ENCODE measurements at places on chromosomes 1 and 21.

- DNase-seq: no peak
These were observed 72.0 kb downstream of the MIS18A start for GRCh38 chr21:32206631-32207405.

- peak; percentile 39 for DNase-seq
These were observed 280.7 kb downstream of the LMX1A start for GRCh38 chr1:165075725-165076370.

- no peak for DNase-seq
These were observed 8.8 kb upstream of the GBP6 start for GRCh38 chr1:89355056-89355455.

DNA sequence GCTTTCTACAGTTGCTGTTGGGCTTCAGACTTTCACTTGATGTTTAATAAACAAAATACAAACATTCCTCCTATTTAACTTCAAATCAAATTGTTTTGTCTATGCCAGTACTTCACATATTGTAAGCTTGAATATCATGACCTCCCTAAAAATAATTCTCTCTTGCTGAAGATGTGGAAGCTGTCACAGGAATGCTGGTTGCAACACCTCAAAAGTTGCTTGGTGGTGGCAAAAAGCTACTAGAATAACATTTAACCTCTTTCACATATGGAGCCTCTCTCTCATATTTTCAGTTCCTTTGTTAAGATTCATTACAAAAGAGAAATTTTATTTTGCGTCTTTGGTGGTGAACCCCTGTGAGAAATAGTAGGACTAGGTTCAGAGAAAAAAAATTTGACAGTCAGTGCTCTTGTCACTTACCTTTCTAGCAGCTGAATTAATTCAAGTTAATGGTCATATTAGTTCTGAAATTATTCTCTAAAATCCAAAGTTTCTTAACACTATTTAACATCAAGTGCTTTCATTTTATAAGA lies 25.5 kb upstream of the F13B start:
- DNase-seq: no peak

DNA sequence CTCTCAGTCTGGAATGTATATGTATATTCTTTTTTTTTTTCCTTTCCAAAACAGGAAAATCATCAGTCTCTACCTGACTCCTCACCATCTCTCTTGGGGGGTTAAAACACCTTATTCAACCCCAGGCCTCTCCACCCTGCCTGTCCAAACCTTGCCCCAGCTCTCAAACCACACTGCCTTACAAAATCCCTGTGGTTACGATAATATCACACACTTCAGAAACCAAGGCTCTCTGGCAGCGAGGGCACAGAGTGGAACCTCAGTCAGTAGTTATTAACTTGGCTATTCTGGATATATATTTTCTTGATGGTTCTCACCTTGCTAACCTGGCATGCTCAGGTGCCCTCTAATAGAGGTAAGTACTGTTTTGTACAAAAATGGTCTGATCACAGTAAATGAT lies 24.7 kb downstream of the KIAA0040 start:
- DNase-seq: no peak

DNA sequence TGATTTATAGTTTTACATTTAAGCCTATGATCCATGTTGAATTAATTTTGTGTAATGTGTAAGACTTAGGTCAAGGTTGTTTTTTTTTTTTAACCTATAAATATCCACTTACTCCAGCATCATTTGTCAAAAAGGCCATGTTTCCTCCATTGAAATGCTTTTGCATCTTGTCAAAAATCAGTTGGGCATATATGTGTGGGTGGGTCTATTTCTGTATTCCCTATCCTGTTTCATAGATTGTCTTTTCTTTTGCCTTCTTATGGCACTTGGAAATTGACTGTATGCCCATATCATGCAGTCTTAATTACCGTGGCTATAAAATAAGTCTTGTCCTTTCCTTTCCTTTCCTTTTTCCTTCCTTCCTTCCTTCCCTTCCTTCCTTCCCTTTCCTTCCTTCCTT lies 138.2 kb downstream of the PRDM2 start:
- no peak for DNase-seq

DNA sequence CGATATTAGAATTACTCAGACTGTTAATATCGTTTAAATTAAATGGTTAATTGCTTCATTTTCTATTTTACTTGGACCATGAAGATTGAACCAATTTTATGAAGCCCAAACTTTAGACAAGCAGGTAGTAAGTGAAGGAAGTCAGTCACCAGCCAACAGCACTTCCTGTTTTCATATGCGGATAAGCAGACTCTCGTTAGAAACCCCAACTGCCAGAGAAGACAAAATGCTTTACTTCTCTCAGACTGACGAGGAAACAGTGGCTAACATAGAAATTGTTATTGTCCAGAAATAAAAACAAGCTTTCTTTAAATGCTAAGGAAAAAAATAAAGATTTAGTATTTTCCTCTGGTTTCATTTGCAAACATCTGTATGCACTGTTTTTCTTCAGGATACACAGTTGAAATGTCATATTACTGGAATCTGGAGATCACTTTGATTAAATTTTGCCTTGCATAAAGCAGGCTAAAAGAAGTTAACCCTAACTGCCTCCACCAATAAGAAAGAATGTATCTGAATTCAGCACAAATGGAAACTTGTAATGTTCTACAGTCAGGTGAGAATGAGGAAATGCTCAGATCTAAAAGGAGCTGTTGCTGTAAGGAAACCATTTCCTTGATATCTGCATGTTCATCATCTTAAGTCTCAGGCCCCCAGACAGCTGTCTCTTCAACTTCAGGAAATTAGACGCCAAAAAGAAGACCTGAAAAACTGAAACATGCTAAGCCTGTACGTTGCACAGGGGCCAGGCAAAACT lies 129.8 kb upstream of the SAMSN1 start:
- DNase-seq: peak; percentile 80

GRCh38 chr1:111272081-111272480 lies 18.6 kb upstream of the CHIA start:
- no peak for DNase-seq

DNA sequence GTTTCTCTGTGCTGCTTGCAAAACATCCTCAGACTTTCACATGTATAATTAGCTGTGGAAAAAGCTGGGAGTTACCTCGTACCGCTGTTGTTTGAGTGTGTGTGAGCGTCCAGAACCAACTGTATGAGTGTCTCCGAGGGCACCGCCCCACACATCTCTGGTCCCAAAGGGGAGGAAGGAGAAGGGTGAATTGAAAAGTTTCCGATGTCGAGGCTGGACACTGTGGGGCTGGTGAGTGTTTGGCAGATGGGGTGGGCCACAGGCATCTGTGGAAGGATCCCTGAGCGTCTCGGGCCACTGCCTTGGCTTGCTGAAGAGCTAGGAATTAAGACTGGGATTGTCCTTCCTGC lies 1.2 kb downstream of the ATP2B4 start:
- no peak for DNase-seq

DNA sequence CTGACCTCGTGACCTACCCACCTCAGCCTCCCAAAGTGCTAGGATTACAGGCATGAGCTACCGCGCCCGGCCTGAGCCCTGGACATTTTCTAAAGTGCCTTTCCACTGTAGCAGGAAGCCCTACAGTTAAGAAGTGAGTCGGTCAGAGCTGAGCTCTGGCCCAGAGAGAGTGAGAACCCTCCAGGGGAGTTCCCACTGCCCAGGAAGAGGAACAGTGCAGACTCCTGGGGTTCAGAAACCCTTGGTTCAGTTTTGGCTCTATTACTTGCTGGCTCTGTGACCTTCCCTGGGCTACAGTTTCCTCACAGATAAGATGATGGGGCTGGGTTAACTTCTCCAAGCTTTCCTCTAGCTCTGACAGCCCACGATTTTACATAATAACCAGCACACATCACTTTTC lies 20.9 kb downstream of the SLC9A1 start:
- DNase-seq: no peak

- peak; percentile 57 for DNase-seq
These were observed 69.6 kb downstream of the CD34 start for GRCh38 chr1:207841293-207841692.

DNA sequence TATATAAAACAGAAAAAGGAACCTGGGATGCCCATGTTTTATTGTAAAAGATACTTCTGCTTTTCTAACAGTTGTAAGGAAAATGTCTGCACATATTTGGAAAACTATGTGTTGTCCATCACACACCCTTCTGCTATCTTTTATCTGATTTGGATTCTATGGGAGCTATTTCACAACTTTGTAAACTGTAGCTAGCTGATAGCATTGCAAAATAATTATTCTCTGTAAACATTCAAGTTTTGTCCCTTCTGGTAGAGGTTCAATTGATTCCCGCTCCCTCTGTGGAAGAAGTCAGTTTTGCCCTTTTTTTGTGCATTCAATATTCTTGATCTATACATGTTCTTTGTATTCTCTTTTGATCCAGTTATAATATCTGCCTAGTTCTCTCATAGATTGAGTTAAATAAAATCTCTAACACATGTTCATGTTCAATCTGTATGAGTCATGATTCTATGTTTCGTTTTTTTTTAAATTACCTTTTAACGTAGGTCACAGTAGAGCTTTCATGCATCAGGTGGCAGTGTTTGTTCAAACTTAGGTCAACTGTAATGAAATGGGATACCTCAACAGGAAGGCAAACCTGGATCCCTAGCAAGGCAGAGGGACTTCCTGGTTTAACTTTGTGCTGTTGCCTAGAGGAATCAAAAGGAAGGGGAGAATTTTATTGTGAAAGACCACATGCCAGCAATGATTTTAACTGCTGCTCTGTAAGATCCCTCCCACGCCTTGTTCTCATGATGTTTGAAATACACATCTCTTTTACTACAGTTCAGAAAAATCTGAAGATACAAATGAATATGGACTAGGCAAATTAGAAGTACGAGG lies 26.0 kb upstream of the BCL9 start:
- DNase-seq: peak; percentile 33

GRCh38 chr1:223730479-223731132 lies 18.3 kb downstream of the CAPN2 start:
- DNase-seq: no peak

DNA sequence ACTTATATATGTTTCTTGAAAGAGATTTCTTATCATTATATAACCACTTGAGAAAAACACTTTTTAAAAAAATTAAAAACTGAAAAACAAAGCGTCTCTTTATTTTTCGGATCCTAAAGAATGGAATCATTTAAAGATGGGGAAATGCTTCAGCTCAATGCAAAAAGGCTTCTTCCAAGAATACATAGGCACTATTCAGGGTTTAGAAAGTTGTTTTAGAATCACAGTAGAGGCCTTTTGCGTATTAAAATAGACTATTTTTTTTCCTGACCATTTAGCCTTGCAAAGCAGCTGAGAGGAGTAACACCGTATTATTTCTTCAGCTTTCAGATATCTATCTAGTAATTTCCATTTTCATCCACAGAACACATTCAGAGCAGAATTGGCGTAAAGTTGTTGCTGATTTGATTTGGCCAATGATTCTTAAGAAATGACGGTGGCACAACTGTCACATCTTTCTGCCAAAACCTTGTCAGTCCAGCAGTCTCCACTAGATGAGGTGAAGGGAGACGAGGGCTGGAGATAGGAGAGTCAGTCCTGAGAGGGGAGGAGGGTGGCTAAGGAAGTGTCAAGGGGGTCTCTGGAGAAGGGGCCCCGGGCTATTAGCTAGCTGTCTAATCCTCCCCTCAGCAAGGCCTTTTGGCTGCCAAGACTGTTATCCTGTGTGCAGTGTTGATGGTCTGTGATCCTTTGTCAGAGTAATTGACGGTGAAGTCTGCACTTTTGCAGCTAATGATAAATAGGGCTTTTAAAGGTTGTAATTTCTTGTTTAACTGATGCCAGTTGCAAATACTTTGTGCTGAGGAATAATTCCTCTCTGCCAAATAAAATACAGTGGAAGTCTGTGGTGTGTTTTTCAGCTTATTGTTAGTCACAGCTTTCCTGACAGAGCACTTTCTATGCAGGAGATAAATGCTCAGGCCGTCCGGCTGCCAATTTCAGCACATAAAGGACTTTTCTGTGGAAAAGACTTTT lies 34.7 kb downstream of the PRRX1 start:
- no peak for DNase-seq

DNA sequence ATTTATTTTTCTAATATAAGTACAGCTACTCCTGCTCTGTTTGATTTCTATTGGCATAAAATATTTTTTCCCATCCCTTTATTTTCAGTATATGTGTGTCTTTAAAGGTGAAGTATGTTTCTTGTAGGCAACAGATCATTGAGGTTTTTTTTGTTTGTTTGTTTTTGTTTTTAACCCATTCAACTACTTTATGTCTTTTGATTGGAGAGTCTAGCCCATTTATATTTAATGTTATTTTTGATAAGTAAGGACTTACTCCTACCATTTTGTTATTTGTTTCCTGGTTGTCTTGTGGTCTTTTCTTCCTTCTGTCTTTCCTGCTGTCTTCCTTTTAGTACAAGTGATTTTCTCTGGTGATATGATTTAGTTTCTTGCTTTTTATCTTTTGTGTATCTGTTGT lies 285.1 kb upstream of the PROX1 start:
- DNase-seq: no peak

DNA sequence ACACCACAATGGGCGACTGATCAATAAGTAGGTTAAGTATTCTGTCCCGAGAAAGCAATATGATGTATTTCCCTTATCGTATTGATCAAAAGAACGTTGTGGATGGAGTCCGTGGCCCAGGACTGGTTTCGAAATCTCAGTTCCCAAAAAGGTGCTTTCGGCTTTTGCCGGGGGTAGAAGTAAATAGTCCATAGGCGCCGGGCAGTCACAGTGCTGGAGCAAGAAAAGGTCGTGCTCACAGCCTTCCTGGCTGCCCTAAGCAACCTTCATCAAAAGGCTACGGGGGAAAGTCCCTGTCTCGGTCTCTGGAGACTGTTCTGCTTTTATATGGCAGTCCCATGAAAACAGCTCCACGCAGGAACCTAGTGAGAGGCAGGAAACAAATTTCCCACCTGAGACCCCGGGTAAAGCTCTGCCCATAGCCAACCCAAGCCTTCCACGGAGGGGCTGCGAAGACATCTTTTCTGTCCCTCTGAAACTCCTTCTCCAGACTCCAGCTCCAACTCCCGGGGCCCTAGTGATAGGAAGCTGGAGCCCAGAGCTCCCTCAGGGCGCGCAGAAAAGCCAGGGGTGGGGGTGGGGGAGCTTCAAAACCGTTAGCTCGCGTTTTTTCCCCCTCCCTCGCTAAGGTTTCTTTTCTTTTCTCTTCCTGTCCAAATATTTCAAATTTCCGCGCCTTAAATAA lies 7.0 kb downstream of the CDKN2C start:
- peak; percentile 78 for DNase-seq

DNA sequence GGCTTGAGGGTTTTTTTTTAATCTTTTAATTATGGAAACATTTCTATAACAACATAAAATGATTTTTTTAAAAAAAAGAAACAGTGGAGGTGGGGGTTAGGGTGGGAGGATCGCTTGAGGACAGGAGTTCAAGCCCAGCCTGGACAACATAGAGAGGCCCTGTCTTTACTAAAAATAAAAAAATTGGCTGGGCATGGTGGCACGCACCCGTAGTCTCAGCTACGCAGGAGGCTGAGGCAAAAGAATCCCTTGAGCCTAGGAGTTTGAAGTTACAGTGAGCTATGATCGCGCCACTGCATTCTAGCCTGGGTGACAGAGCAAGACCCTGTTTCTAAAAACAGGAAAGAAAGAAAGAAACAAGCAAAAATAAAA lies 32.2 kb upstream of the RNF11 start:
- DNase-seq: no peak

GRCh38 chr1:32341971-32342370 lies 5.9 kb upstream of the MARCKSL1 start:
- DNase-seq: no peak

- DNase-seq: no peak
These were observed 65.9 kb upstream of the L1TD1 start for GRCh38 chr1:62128745-62129144.

Measured in Kasumi-1 (cell line).